ENCODE measurements at places on chromosomes 2 and 18.

DNA sequence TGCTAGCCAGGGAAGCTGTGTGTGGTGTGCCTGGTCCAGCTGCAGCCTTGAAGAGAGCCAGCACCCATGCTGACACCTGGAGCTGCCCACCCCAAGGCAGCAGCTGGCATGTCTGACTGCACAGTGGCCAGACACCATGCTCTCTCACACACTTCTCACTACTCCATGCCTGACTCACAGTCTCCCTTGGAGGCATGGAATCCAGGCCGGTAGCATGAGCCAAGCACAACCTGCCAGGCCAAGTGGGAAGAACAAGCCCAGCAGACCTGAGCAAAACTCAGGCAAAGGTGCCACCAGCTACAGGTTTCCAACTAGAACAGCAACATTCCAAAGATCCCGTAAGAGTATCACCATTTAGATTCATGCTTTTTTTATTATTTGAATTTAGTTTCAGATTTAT is 625.3 kb upstream of the LRRTM4 start:
- DNase-seq, result no peak

DNA sequence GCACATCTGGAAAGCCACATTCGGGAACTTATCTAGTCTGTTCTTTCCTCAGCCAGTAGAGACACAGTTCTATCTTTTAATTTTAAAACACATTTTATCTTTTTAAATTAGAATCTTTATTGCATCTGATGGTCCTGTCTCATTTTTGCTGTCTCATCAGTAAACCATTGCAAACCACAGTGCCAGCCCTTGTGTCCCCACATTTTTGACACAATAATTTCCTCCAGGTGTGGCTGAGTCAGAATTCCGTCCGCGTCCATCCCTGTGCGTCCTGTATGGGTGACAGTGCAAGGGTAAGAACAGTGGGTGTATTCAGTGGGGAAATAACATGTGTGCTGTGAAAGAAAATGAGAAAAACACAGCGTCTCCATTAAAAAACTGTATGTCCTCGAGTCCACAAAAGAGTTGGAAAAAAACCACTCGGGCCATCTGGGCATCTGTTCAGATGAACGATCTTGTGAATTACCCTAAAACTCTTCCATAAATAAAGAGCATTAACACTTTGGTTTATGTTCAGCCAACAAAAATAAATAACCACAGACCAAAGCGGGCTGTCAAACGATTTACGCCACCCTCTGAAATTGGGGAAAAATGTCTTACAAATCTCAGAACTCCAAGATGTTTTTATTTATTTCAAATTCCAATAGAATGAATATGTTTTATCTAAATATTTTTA is 137.3 kb downstream of the ZNF516 start:
- DNase-seq, result no peak

DNA sequence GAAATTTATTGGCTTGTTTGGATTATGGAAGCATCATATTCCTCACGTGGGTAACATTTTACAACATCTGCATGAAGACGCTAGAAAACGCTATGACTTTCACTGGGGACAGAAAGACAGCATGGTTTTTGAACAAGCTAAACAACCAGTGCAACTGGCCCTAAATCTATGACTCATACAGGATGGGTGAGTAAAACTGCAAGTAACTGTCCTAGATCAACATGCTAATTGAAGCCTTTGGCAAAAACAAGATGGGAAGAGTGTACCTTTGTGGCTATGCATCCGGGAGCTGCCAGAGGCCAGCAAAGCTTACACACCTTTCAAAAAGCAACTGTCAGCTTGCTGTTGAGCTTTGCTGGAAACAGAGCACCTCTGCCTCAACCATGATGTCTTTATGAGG is 1096.0 kb upstream of the DDX18 start:
- DNase-seq, result no peak

DNA sequence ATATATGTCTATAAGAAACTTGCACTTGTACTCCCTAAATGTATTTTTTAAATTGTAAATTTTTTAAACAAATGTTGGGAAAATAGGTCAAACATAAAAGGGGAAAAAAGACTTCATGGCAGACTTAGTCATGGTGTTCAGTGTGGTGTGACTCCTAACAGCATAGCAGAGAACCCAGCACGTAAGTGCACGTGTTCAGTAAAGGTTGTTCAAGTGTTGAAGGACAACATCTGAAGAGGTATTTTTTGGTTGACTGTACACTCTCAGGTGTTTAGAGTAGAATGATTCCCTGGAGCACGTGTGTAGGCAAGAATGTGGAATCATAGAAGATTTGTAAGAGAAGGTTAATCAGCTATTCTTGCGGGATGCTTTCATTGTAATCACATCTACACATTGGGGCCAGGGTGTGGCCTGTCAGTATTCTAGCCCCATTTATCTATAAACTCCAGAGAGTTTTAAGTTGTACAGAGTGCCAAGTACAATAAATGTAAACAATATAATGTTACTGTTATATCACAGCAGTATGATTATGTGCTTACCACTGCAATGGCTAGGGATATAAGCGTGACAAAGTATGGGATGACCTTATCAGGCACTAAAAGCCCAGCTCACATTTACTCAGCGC is 106.8 kb downstream of the CRIM1 start:
- no peak for DNase-seq

- DNase-seq, result no peak
Measured at GRCh38 chr18:51300912-51301311, 103.4 kb upstream of the MEX3C start.

DNA sequence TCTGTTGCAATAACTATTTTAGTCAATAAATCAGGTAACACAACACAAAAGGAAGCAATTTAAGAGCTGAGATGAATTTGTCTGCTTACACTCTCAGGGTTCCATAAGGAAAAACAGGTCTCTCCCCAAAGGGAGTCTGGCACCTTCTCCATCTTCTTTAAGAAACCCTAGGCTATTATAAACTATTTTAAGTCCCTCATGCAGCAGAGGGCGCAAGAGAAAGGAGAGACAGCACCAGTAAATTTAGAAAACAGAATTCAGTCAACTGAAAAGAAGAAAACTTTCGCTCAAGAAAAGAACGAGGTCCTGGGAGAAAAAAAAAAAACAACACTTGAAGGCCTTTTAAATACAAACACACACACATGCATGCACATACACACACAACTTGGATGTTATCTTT is 19.1 kb downstream of the SULT1C4 start:
- DNase-seq, result no peak

- DNase-seq, result no peak
Measured at GRCh38 chr2:33317369-33318007, 159.0 kb upstream of the RASGRP3 start.

DNA sequence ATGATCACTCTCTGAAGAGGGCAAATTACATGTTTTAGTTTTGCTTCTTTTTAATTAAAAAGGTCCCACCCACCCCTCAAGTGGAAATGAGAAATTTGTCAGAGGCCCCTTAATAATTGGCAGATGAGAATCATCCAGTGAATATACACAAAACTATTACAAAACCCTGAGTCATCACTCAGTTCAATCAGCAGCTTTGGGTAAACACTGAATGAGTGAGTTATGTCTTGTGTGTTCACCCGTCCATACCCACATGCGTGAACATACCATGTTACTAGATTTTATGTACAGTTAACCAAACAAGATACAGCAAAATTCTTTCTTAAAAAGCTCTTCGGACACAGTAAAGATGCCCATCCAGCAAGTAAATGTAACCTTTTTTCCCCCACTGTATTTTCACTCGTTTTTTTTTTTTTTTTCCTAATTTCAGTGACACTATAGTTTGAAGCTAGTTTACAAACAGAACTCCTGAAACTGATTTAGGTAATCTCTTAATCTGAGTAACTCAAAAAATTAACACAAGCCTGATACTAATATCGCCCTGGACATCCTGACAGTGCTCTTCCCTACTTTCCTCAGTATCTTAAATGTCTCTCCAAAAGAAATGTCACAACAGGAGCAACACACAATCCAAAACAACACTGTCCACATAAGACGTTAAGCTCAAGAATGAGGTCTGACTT is 1.4 kb downstream of the PSME4 start:
- DNase-seq, result no peak

- no peak for DNase-seq
Measured at GRCh38 chr2:165698444-165698884, 95.6 kb downstream of the GALNT3 start.

DNA sequence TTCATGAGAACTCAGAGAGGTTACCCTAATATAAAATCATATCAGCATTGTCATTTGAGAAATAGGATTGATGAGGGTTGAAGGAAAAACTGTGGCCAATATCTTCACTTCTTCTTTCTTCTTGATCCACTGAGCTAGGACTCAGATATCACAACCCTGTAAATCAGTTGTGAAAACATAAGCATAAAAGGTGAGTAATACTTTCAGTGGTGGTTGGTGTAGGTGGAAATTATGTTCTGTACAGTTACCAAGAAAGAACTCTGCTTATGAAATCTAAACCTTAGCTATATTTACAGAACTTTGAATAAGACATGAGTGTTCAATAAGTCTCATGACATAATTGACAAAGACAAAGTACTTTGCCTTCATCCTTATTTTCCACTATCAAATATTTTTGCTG is 56.3 kb downstream of the PAX3 start:
- no peak for DNase-seq

- DNase-seq, result no peak
Measured at GRCh38 chr2:107777974-107778373, 48.7 kb upstream of the RGPD4 start.

GRCh38 chr2:188079196-188079595 is 212.5 kb upstream of the GULP1 start:
- no peak for DNase-seq

- DNase-seq, result no peak
Measured at GRCh38 chr2:216429428-216429827, 17.1 kb downstream of the SMARCAL1 start.

DNA sequence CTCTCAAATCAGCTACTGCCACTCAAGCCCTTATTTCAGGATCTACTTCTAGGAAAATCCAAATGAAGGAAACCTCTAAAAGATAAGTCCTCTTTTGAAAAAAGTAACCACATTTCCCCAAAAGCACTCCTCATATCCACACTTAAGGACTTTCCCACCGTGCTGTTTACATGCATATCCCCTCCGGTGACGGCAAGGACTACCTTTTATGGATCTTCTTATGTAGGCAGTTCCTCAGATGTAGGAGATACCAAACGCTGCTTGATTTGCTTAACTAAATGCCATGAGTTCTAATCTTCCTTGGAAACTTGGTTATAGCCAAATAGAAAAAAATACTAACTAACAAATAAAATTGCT is 6.9 kb upstream of the TMEM87B start:
- DNase-seq, result no peak

DNA sequence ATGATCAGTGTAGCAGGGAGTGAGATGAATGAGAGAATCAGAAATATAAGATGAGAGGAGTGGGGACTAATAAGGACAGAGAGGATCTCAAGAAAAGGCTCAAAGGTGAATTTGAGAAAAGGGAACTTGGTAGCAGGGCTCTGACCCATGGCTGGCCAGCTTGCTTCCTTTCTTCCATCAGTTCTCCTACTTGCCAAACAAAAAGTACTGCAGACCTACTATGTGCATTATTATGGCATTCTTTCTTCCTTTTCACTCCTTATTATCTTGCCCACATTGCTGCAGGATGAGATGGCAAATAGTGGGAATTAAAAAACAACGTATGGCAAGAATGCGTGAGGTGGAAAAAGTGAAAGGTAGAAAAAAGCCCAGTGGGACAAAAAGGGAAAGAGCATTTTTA is 33.0 kb downstream of the PRKD3 start:
- no peak for DNase-seq

- no peak for DNase-seq
Measured at GRCh38 chr2:180739070-180739469, 241.3 kb upstream of the UBE2E3 start.

DNA sequence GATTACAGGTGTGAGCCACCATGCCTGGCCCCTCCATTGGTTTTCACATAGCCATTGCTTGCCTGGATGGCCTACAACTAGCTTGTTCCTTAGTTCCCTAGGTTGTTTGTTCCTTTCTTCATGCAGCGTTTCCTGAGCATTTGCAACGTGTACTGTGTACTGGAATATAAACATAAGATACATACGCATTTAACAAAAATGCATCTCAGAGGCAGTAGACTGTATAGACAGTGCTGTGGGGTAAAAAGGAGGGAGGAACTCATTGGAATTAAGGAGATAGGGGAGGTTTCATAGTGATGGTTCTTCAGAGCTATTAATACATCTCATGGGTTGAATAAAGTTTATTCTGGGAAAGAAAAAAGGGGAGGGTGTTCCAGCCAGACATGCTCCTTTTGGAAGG is 260.5 kb upstream of the RASGRP3 start:
- no peak for DNase-seq

GRCh38 chr2:11332596-11332995 is 11.8 kb downstream of the ROCK2 start:
- no peak for DNase-seq

- no peak for DNase-seq
Measured at GRCh38 chr18:50306944-50307343, 19.5 kb upstream of the CXXC1 start.

DNA sequence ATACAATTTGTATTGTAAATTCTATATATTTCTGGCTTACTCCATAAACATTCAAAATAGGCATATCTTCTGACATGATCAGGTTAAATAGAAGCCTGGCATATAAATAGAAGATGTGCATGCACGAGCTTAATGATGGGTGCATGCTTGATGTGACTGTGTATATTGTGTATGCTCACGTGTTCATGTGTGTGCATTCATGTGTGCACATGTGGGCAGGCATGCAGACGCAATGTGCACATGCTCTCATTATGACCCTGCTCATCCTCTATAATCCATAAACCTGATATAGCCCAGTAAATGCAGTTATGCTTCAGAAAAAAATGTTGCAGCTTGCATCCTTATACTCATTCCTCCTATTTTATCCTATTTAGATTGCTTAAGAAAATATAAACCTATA is 29.2 kb downstream of the RAB27B start:
- DNase-seq, result no peak

DNA sequence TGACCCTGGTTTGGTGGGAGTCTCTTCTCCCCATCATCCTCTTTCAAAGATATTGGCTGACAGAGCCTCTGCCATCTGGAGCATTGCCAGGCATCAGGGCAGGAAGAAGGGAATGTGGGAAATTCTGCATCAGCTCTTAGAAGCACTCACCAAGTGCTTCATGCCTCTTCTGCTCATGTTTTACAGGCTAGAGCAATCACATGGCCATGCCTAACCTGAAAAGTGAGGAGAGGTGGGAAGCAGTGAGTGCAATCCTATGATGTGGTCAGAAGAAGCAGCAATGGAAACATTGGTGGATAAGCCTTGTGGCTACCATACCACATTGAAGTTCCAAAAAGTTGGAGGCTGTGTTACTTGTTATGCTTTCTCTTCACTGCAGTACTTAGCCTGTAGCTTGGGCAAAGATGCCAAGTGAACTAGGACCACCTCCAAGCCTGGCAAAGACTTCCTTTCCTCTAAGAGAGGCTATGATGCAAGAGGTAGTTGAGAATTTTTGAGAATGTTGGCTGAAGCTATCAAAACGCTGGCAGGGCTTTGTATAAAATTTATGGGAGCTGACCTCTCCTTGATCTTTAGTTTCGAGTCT is 64.1 kb downstream of the BCL2L11 start:
- no peak for DNase-seq

GRCh38 chr2:8406271-8406670 is 275.6 kb upstream of the ID2 start:
- DNase-seq, result no peak
